ENCODE measurements at places on chromosomes 11 and 22.

GRCh38 chr22:38872831-38873248 is 824 bp upstream of the CBX6 start:
- no peak for DNase-seq

DNA sequence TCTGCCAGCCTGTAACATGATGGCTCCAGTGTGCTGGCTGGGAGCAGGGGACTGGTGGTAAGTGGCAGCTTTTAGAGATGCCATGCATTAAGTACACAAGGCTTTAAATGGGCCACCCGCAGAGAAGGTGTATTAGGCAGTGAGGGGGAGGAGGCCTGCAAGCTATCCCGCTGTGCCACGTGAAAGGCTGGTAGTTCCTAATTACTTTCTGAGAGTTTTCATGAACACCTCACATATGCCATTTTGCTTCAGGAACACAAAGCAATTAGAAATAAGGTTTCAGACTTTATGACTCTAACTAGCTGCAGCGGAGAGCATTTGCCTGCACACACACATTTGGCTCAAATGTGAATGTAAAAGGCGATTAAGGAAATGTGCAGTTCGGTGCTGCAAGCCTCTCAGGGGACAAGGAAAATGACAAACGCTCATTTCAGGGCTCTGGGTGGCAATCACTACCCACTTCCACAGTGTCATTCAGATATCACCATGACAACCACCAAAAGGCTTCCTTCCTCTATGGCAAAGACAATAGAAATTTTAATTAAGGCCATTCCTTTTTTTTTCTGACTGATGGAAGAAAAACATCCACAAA is 116.6 kb downstream of the PLEKHA7 start:
- DNase-seq: no peak

DNA sequence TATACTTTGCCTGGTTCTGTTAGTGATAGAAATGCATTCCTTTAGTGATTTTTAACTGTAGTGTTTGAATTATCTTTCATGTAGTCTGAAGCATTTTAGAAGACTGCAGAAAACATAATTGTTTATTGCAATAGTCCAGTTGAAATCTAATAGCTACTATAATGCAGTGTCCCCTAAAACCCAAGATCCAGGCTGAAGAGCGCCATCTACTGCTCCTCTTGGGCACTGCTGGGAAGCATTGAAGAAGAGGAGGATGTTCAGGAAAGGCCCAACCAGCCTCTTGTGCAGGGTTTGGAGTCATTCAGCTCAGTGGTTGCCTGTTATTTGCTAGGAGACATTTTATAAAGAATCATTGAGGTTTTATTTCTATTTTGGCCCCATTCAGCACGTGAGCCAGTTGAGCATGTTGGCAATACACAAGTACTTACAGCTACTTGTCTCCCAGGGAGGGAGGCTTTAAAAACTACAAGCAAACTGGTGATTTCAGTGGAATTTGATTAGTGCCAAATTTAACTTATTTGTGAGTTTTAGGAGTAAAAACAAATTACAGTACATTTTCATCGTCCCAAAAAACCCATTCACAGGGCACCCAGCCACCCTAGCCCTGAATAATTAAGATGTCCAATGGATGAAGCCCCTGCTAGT is 74.9 kb upstream of the HORMAD2 start:
- peak; percentile 72 for DNase-seq

DNA sequence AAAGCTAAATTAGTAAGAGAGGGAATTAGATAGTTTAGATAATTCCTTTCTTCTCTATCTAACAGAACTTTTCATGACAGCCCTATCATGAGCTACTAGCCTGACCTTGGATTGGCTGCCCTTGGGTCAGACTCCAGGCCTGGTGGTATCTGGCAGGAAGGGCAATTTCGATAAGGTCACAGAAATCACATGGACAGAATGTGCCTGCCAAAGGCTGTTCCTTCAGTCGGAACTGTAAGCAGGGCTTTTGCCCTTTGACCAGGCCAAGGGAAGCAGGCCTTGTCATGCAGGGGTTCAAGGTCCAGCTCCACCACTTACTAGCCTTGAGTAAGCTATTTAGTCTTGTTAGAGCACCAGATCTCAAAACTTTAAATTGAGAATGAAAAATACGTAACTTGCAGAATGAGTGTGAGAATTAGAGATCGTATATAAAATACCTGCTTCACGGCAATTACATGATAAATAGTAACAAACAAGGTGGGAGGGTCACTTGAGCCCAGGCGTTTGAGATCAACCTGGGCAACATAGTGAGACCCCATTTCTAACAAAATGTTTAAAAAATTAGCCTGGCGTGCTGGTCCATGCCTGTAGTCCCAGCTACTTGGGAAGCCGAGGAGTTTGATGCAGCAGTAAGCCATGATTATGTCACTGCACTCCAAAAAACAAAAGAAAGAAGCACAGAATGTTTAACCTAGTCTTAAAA is 60.8 kb upstream of the SC5D start:
- no peak for DNase-seq

- no peak for DNase-seq
Measured at GRCh38 chr22:29692327-29692640, 27.5 kb upstream of the CABP7 start.

- DNase-seq: no peak
Measured at GRCh38 chr11:60130496-60130895, 42.0 kb downstream of the MS4A2 start.

DNA sequence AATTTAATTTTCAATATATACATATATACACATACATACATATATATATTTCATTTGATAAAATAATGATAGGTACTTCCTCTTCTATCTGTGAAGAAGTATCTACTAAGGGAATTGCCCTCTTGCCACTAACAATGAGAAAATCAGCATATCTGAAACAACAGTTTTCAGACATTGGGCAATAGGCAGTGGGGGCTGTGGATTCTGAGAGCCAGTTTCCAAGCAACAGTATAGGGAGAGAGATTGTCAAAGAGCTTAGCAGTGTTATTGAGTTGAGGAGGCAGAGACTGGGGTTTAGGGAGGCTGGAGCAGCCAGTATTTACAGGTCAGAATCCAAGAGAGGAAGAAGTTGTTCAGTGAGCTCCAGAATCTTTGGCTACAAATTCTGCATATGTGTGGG is 119.3 kb downstream of the ARFGAP2 start:
- DNase-seq: no peak

DNA sequence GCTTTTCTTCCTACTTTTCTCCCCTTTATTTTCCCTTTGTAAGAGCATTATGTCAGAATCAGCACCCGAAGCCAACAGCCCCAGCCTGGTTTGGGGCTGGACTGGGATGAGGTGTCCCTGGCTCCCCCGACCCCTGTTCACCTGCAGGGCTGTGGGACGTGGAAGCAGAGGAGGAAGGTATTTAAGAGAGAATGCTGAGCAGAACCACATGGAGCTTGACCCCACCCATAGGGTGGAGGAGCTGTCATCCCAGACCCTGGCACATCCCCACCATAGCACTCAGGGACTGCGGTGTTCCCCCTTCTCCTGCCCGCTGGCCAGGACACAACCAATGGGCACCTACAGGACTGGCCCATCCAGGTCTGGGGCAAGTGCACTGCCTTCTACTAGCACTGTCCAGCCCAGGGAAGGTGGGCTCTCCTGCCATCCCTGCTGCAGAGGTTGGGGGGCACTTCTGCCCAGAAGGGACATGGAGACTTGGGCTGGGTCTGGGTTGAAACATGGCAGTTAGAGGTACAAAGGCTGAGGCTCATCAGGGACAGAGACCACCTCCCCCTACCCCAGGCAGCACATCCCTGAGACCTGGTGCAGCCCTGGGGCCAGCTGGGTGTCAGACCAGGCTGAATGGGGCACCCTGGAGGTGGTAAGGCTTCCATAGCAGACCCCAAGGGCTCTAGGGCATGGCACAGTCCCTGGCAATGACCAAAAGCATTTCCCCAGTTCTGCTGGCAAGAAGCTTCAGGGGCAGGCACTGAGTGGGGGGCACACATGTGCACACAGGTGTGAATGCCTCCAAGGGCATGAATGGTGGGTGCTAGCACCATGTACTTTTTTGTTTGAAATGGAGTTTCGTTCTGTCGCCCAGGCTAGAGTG is 19.7 kb downstream of the TANGO2 start:
- DNase-seq: no peak

DNA sequence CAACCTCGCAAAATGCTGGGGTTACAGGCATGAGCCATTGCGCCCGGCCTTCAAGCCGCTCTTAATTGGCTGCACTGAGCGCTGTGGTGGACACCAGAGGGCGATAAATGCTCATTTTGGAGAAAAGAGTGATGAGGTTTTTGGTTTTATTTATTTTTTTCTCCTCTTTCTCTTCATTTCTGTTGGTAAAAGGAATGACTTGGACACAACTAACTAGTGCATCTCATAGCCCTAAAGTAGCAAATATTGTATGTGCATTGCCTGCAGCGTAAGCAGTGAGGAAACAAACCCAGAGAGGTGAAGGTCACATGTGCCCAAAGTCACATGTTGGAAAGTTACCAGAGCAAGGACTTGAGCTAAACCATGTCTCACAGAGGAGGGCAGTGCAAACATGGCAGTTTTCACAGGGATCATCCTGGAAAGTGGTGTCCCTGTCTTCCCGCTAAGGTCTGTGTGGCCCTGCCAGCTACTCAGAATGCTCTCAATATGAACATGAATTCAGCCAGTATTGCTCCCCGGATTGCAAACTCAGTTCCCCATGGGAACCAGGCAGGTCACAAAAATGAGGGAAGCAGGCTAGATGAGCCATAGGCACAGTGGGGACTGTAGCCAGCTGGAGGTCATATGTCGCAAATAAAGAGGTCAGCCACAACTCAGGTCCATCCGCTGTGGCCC is 8.6 kb upstream of the CD82 start:
- peak; percentile 67 for DNase-seq

- DNase-seq: no peak
Measured at GRCh38 chr11:114291381-114291780, 4.8 kb upstream of the NNMT start.

DNA sequence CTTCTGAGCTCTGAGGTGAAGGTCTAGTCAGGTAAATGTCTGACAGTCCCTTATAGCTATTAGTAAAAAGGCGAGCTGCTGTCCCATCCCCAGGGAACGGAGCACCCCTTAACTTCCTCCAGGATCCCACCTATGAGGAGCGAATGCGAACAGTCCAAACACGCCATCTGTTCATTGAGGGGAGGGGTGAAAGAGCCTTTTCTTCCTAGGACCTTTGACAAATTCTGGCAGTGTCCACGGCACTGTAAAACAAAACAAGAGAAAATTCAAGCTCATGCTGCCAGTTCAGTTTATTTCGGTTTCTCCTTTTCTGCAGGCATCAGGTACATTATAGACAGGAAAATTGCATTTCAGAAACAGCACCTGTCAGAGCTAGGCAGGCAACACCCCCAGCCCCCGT is 253.8 kb upstream of the CADM1 start:
- no peak for DNase-seq
